ENCODE measurements at places on chromosomes 6 and 20. TPM values are rescaled to one million over a fixed set of nuclear protein-coding genes. Genes with fewer than 3 reads are reported as not detected.
A peak's percentile ranks its signal among the peaks of the same experiment; 100 is the strongest.

DNA sequence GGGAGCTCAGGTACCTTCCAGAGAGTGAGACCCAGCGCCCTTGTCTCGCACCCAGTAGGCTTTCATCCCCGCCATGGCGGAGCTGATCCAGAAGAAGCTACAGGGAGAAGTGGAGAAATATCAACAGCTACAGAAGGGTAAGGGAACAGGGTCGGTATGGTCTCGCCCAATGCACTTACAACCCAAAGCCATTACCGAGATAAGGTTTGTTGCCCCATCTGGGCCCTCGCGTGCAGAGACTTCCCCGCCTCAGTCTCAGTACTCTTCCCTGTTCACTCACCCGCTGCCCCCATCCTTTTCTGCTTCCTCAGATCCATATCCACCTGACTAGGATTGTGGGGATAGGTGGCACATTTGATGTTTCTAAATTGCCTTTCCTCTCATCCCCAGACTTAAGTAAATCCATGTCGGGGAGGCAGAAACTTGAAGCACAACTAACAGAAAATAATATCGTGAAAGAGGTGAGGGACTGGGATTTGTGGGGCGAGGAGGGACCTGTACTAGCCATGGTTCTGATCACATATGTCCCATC is 449 bp downstream of the PFDN6 start:
- DNase-seq = peak; percentile 66

Gene SOX18
- not detected for total RNA-seq

Gene TCF21
- total RNA-seq = 4.1 TPM

DNA sequence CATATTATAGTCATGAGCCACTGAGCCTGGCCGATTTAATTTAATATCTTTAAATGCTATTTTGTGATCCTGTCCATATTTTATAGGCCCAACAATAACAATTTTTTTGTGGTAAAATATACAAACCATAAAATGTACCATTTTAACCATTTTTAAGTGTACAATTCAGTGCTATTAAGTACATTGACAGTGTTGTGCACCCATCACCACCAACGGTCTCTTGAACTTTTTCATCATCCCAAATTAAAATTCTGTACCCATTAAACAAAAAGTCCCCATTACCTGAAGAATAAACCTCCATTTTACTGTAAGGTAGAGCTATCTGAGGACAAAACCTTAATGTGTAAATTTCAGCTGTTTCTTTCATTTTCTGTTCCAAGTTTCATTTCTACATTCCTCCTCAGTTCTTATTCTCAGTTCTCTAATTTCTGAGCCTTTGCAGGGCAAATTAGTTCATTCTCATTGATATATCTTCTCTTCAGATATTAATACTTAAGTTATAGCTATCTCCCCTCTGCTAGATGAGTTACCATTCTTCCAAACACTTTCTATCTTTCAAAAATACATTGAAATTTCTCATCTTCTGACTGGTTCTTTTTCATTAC is 10.3 kb downstream of the MTO1 start:
- DNase-seq = no peak

GRCh38 chr6:149941583-149942460 is at the start of gene ULBP2:
Gene ULBP2, plus strand, starts transcription at chr6:149942014. Its CDS starts 59 bp downstream, at chr6:149942073.
- peak; percentile 99 for DNase-seq

DNA sequence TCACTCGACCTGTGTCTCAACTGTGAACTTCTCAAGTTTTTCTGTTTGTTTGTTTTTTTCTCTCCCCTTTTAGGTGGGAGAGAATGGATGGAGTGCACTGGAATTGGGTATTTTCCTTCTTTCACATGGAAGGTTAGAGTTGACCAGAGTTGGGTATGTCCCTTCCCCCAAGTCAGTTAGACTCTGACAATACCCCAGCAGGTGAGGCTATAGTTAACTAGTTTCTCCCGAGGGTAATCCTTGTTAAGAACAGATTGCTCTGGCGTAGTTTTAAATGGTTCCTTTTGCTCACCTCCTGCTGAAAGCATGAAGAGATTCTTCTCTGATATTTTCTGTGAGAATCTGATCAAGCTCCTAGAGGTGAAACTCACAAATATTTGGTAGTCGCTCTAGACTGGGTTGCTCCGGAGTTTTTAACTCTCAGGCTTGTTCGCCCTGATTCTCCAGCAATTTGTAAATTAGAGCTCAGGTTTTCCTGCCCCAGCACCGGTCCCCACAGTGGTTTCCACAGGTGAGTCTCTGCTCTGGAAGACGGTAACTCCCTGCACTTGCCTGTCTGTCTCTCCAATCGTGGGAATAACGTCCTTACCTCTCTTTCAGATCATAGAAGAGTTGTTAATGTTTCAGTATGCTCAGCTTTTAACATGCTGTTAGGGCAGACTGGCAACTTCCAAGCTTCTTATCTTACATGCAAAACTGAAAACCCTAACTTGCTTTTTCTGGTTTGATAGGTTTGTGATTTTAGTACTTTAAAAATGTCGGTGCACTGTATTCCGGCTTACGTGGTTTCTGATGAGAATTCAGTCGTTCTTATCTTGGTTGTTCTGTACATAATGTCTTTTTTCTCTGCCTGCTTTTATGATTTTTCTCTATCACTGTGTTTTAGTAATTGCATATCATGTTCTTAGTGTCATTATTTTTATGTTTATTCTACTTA is 111.2 kb upstream of the HIVEP1 start:
- DNase-seq = no peak

Gene PNRC1
- 51.3 TPM for total RNA-seq

DNA sequence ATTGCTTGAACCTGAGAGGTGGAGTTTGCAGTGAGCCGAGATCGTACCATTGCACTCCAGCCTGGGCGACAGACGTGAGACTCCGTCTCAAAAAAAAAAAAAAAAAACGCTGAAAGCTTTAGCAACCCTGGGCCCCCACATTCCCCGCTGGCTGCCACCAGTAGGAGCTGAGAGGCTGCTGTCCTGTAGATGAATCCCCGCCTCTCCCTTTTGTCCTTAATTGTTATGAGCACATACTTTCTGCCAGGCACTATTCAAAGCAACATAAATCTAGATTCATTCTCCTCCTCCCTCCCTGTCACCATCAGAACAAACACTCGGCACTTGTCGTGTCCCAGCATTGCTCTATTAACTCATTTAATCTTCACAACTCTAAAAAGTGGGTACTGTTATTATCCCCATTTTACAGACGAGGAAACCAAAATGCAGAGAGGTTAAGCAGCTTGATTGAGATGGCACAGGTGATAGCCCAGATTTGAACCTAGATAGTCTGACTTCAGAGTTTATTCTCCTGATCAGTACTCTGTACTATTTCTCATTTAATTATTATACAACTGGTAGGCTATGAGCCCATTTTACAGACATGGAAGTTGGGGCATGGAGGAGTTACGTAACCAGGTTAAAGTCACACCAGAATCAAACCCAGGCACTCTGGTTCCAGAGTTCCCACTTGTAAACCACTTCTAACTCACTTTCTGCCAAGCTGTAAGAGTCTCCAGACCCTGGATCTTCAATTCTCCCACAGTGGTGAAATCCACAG is 97.4 kb downstream of the EYA2 start:
- no peak for DNase-seq

DNA sequence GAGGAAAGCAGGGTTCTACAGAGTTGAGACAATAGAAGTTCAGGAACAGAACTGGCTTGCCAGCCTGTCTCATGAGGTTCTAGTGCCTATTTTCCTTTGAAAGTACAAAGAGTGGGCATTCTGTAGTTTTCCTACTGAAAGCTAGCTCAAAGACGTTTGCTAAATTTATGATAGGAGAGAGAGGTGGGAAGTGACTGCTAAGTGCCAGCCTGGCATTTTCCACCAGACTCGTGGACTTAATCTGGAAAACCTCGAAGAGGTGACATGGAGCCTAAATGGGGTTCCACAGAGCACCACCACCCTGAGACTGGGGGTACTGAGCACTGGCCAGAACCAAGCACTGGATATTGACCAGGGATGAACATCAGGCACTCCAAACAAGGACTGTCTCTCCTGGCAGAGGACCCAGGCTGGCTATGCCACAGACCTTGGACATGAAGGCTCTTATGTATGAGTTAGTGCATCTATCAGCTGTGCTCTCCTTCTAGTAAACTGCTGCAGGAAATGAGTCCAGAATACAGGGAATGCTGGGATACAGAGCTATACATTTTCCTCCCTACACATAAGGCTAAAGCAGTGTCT is 7.1 kb downstream of the PEX6 start:
- DNase-seq = no peak

Gene SYCP2
- total RNA-seq = 0.22 TPM

Gene ALDH5A1
- 0.86 TPM for total RNA-seq

Gene GLP1R
- not detected for total RNA-seq

Gene HCRTR2
- total RNA-seq = not detected

Gene ARG1
- total RNA-seq = not detected

Gene SF3B5
- 131 TPM for total RNA-seq

Gene CFB
- 7.3 TPM for total RNA-seq

Gene BMP5
- not detected for total RNA-seq

GRCh38 chr6:148109732-148110131 is 232.9 kb upstream of the SASH1 start:
- DNase-seq = no peak

Gene NOL4L
- total RNA-seq = 8.7 TPM

DNA sequence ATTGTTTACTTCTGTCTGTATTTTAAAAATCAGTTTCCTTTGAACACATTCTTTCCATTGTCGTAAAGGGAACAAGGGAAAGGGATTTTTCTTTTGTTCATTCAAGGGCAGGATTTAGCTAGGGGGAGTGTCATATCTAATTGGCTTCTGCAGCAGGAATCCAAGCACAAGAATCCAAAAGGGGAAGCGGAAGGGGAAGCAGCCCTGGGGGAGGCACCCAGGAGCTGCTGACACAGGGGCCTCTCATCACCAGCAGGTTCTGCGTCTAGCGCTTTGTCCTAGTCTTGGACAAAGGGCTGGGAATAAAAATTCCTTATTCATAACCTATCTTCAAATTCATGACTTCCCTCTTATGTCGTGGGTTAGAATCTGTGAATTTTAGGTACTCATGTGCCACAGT is 13.7 kb downstream of the RIPK1 start:
- DNase-seq = no peak

- peak; percentile 86 for DNase-seq
Measured at GRCh38 chr6:16352258-16352635, 113.9 kb downstream of the GMPR start.

GRCh38 chr6:157908369-157909281 is 73.0 kb upstream of the SYNJ2 start:
- DNase-seq = no peak
